ENCODE measurements at places on chromosomes 7 and 10. TPM values are rescaled to one million over a fixed set of nuclear protein-coding genes. Genes with fewer than 3 reads are reported as not detected.

Gene LLCFC1
- total RNA-seq: not detected

Gene CASD1
- total RNA-seq: 20.2 TPM

Gene GBX1
- not detected for total RNA-seq

Gene MCM10
- total RNA-seq: 15.7 TPM

Gene ITIH2
- 0.19 TPM for total RNA-seq

Gene ANKRD30A
- total RNA-seq: not detected

Gene CNTNAP2
- total RNA-seq: 10.3 TPM

Gene CCL26
- 0.14 TPM for total RNA-seq

Gene STK31
- 0.42 TPM for total RNA-seq

Gene HOXA10
- total RNA-seq: 1.1 TPM

Gene KCNIP2
- 0.85 TPM for total RNA-seq

Gene CPVL
- 125 TPM for total RNA-seq

Gene EFCAB10
- 0.14 TPM for total RNA-seq

Gene SLC26A3
- total RNA-seq: 0.09 TPM

Gene CYP2E1
- 3.4 TPM for total RNA-seq

Gene NEUROG3
- not detected for total RNA-seq

Gene ANLN
- 28.8 TPM for total RNA-seq

Gene SRRM3
- 0.05 TPM for total RNA-seq

Gene KLLN
- total RNA-seq: 0.90 TPM

Gene SFTPA2
- total RNA-seq: 2.3 TPM

Gene CARD11
- 7.2 TPM for total RNA-seq

Gene BICC1
- 1.9 TPM for total RNA-seq

Gene LIPJ
- total RNA-seq: 0.42 TPM

Gene HOXA9
- total RNA-seq: 1.5 TPM

Gene MRPS17
- 14.7 TPM for total RNA-seq

Gene SLC13A4
- 0.05 TPM for total RNA-seq

Gene TMEM213
- total RNA-seq: 0.05 TPM

Gene MLXIPL
- total RNA-seq: 0.05 TPM

Gene LDB1
- total RNA-seq: 52.0 TPM

Gene MMP21
- total RNA-seq: not detected

Gene TRPV6
- 0.24 TPM for total RNA-seq

Gene LIPK
- total RNA-seq: 0.33 TPM
